ENCODE measurements at places on chromosomes 7 and 10.

DNA sequence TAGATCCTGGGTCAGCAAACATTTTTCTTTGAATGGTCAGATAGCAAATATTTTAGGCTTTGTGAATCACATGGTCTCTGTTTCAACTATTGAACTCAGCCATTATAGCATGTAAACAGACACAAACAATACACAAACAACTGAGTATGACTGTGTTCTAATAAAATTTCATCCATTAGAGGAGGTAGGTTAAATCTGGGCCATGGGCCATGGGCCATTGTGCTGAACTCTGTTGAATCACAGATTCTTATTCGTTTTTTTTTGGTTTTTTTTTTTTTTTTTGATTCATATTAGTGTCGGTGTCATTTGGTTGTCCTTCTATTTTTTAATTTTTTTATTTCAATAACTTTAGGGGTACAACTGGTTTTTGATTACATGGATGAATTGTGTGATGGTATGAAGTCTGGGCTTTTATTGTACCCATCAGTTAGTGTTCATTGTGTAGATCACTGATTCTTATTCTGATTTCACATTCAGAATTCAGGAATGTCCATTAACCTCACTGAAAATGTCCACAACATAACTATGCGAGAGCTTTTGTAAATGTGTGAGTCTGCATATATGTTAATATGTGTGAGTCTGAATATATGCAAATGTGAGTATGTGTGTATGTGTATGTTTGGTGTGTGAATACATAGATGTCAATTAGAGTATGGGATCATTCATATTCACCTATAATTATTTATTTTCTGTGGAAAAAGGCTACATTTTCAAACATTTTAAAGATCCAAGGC, 443.7 kb upstream of the GRM3 start:
- no peak overlapping the region for H3K4me3 ChIP-seq
- H3K27me3 ChIP-seq: no peaks in the 10 kb centered on the region
- H3K27ac ChIP-seq: no peak overlapping the region
- H3K36me3 ChIP-seq: no peaks in the 10 kb centered on the region

DNA sequence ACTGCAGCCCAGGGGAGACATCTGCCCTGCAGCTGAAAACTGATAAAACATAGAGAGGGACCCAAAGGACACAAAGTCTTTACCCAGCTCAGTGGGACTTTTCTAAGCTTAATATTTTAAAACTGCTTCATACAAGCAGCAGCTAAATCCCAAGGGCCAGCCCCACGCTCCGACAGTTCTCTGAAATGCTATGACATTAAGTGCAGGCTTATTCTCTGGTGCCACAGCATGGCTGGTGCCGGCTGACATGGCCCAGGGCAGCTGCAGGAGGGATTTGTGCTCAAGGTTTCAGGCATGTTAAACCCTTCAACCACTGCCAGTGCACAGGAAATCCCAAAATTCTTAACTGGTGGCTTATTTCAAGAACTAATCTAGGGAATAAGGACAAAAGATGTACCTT, 170.9 kb downstream of the PARD3 start:
- H3K4me3 ChIP-seq: no peak overlapping the region
- no peaks in the 10 kb centered on the region for H3K36me3 ChIP-seq
- no peak overlapping the region for H3K27ac ChIP-seq
- H3K4me1 ChIP-seq: no peaks in the 10 kb centered on the region

GRCh38 chr10:45646384-45647050, 26.1 kb downstream of the ZFAND4 start:
- H3K27ac ChIP-seq: no peak overlapping the region
- DNase-seq: no peak
- H3K4me3 ChIP-seq: no peak overlapping the region
- H3K36me3 ChIP-seq: peaks cover 19% of the 10 kb centered on the region

GRCh38 chr10:132134241-132135052, 52.3 kb upstream of the DPYSL4 start:
- no peaks in the 10 kb centered on the region for H3K36me3 ChIP-seq
- no peak overlapping the region for H3K27ac ChIP-seq
- DNase-seq: no peak
- H3K4me1 ChIP-seq: no peaks in the 10 kb centered on the region
- no peak overlapping the region for H3K4me3 ChIP-seq
- peaks cover 14% of the 10 kb centered on the region for H3K27me3 ChIP-seq

DNA sequence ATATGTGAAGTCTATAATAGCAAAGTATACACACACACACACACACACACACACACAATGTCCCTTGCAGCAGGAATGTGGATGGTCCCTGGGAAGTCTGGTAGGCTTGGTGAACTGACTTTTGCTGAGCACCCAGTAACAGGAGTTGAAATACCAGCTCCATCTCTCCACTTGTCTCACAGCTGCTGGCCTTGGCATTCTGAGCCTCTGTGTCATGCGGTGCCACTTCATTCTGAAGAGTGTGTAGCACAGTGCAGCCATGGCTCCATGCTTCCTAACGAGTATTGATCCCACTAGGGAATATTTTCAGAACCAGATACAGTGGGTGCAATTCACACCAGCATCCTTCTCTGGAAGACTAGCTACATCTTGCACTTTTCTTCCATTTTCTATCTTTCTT, 192.4 kb downstream of the ADARB2 start:
- DNase-seq: no peak
- no peak overlapping the region for H3K4me3 ChIP-seq
- no peak overlapping the region for H3K27ac ChIP-seq
- H3K4me1 ChIP-seq: peaks cover under 1% of the 10 kb centered on the region

DNA sequence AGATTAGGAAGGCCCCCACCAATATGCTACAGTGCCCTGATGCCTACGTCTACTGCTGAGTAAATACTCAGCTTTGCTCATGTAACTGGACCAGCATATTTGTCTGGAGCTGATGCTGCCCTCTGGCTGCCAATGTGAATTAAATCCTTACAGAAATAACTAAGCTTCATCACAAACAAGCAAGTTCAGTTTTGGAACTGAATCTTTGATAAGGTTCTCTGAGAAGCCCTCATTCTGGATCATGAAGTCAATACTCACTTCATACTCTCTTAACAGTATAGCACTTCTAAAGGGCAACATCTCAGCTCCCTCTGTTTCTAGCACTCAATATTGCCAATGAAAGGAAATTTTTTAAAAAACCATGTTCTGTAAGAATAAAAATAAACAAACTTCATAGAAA, 246.7 kb downstream of the ETV1 start:
- DNase-seq: no peak
- no peaks in the 10 kb centered on the region for H3K27me3 ChIP-seq
- no peaks in the 10 kb centered on the region for H3K36me3 ChIP-seq
- no peak overlapping the region for H3K4me3 ChIP-seq
- no peaks in the 10 kb centered on the region for H3K4me1 ChIP-seq

GRCh38 chr10:70673929-70674559, 1.7 kb downstream of the ADAMTS14 start:
- DNase-seq: no peak
- peaks cover 46% of the 10 kb centered on the region for H3K27me3 ChIP-seq

- no peak overlapping the region for H3K27ac ChIP-seq
- no peak overlapping the region for H3K4me3 ChIP-seq
- no peak for DNase-seq
- peaks cover 7% of the 10 kb centered on the region for H3K27me3 ChIP-seq
- H3K4me1 ChIP-seq: no peaks in the 10 kb centered on the region
Measured at GRCh38 chr10:86681047-86681446, 12.7 kb downstream of the LDB3 start.

- peaks cover 20% of the 10 kb centered on the region for H3K4me1 ChIP-seq
- peaks cover 24% of the 10 kb centered on the region for H3K36me3 ChIP-seq
- no peaks in the 10 kb centered on the region for H3K27me3 ChIP-seq
Measured at GRCh38 chr7:132907380-132907940, 174.4 kb downstream of the CHCHD3 start.

DNA sequence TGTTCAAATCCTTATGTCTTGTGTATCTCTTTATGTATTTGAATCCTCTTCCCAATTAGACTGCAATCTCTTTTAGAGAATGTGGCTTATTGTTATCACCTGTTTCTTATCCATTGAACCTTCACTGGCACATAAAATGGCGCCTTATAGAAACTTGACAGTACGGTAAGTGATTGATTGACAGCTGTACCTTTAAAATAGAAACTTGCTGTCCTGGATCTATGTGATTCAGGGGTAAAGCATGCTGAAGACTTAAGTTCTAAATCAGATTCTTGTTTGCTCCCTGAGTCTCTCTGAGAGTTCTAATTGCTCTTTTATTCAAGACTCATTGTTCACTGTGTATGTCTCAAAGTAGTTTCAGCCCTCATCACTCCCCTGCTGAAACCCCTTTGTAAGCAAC, 91.3 kb downstream of the CACNB2 start:
- no peaks in the 10 kb centered on the region for H3K27me3 ChIP-seq
- H3K36me3 ChIP-seq: no peaks in the 10 kb centered on the region
- no peak overlapping the region for H3K4me3 ChIP-seq
